NCI-H2107 (cell line): ENCODE measurements at places on chromosomes 6 and 20.

GRCh38 chr6:9186148-9186547 is 750.8 kb upstream of the SLC35B3 start:
- no peak for DNase-seq

- no peak for DNase-seq
Observed at GRCh38 chr20:37451616-37452015, 69.4 kb upstream of the NNAT start.

DNA sequence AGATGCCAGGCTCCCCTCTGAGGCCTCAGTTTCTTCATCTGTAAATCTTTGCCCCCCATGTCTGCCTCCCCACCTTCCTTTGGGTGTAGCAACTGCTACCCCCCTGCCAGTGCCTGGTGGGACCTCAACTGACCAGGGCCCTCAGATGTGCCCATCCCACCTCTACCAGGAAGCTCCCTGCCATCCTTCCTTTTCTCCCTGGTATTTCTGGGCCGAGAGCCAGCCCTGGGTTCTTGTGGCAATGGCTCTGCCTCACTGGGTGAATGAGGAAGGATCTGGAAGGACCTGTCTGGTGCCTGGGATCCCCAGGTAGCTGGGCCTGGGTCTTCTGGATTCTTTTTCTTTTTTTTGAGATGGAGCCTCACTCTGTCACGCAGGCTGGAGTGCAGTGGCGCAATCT is 141.1 kb upstream of the RNF24 start:
- no peak for DNase-seq

- no peak for DNase-seq
Observed at GRCh38 chr6:125300992-125301434, 754 bp downstream of the HDDC2 start.

- no peak for DNase-seq
Observed at GRCh38 chr6:66897576-66897975, 1190.5 kb upstream of the EYS start.

DNA sequence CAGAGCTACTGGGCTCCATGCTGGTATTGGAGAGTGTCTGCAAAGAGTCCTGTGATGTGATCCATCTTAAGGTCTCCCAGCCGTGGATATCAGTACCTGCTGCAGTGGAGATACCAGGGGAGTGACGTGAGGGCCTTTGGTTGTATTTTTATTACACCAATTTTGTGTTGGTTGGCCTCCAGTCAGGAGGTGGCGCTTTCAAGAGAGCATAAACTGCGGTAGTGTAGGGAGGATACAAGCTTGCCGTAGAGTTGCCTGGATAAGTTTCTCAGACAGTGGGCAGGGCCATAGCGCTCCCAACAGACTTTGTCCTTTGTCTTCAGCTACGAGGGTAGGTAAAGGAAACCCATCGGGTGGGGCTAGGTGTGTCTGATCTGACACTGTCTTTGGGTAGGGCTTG is 113.0 kb upstream of the CEP162 start:
- no peak for DNase-seq

DNA sequence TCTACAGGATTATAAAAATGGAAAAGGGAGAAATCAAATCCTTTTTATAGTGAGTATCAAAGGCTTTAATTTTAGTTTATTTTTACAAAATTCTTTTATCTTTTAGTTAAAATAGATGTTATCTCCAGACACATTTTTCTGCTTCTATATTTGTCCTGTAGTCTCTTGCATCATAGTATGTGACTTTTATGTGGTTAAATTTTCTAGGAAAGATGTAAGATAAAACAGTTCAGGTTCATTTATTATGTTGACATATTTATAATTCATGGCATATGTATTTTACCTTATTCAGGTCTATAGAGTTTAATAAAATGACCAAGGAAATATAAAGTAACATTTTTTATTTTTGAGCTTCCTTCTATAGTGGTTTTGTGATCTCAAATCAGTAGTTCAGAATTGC is 52.7 kb upstream of the PRL start:
- DNase-seq, result no peak

DNA sequence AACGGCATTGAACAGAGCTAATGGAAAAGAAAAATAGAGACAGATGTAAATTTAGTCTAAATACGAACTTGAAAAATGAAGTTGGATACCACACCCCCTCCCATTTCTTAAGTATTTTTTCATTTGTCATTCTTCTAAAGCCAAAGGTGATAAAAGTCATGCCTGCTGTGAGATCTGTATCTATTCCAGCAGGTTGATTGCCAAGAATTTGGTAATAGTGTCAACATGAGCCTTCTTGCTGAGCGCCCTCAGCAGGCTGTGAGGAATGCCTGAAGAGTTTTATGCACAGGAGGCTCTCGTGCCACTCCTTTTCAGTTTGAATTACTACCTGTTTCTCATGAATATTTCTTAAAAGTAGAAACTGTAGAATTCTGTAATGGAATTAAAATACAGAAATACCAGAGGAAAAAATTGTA is 165.4 kb downstream of the QKI start:
- DNase-seq, result no peak

DNA sequence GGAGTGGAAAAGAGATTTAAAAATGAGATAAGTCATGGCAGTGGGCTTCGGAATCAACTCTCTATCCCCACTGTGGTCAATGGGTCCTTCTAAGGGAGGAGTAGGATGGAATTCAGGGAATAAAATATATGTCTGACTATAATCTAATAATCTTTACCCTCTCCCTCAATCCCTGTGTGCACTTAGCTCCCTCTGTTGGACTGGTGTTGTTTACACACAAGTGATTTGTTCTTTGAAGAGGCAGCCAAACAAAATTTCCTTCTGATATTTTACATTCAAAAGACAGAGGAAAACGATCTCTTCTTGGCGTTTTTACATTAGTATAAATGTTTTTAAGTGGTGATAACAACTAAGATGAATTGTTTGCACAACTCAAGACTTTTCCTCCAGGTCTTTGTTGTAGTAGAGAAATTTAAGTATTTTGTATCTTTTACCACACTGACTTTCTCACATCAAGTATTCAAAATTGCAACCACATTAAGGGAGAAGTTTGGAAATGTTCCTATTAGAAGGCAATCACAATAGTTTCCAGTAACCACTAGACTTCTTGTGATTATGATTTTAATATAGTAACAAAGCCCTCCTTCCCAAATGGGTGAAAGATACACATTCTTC is 317.8 kb downstream of the CENPW start:
- no peak for DNase-seq

DNA sequence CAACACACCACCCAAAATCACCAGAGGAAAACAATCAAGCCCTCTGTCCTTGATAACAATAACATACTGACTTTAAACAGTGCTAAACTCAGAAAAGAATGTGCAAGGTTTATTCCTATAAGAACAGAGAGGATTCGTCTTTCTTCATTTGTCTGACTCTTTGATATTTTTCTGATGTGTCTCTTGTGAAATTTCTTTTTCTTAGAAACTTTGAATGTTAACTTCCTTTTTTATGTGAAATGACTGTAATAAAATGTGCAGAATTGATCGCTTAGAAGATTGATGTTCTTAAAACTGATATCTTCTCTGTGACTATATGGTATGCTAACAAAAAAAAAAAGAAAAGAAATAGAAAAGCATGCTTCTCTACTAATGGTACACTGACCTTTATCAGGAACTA is 947.4 kb upstream of the CITED2 start:
- DNase-seq, result no peak

DNA sequence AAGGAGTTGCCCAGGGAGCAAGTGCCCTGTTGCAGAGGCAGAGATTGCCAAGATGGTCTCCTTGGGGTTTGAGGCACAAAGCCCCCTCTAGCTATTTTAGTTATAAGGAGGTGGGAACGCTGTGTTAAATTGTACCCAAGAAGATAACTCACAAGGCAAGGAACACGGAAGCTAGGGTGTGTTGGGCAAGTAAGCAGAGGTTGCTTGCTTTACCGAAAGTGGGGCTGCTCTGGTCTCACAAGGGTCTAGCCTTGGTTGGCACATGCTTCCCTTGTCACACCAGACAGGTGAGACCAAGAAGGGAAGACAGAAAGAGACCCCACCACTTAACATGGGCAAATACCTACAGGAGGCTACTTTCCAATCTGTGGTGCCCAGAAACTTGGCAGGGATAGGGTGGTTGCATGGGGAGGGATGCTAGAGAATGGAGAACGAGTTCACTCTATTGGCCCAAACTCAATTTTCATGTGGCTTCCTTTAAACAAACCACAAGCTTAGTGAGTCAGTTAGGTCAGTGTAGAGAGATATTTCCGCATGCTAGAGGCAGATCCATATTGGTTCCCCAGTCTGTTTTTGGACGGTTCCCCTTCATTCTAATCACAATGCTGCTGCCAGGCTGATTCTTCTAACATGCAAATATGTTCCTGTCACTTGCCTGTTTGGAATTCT is 42.4 kb downstream of the PLAGL1 start:
- DNase-seq, result no peak

- DNase-seq, result peak; percentile 6
Observed at GRCh38 chr6:113936093-113936934, 34.6 kb downstream of the HDAC2 start.

DNA sequence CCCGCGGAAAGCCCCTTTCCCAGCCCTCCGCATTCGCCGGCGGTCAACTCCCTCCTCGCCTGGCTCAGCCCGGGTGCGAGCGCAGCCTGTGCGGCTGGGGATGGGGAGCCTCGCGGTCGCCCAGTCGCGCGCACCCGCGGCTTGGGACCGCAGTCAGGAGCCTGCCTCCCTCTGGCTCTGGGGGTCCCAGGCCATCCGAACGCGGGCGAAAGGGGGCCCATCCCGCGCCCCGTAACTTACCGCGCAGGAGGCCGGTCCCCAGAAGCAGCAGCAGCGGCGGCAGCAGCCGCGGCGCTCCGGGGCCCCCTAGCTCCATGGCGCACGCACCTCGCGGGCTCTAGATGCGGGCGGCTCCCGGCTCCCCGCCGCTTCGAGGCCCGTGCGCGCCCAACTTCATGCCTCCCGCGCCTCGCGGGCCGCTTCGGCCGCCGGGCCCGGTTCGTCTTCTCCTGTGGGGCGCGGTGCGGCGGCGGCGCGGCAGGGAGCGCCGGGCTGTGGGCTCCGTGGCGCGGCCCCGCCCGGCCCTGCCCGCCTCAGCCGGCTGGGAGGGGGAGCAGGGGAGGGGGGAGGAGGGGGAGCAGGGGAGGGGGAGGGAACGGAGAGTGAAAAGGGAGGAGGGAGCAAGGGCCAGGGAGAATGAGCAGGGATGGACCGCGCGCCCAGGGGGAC is at the start of gene CHRNA4:
Gene CHRNA4, minus strand, starts transcription at position 500 of the 669 bp plus-strand sequence. Its CDS starts 184 bp downstream, at position 316.
- DNase-seq, result no peak

- DNase-seq, result no peak
Observed at GRCh38 chr6:1597121-1597744, 12.5 kb upstream of the FOXC1 start.

DNA sequence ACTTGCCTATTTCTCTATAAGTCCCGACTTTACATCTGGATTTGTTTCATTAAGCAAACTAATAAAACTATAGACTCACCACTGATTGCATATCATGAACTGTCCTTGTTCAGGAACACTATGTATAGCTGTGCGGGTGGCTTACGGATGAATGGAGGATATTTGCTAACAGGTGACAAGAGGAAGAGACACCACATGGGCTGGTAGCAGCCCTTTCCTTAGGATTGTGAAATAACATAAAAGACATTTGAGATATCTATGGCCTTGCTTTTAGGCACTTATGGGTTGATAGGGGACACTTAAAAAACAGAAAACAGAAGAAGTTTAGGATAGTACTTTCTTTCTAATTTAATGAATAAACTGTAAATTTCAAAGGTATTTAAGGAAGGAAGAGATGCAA is 5.0 kb upstream of the CAP2 start:
- DNase-seq, result no peak

DNA sequence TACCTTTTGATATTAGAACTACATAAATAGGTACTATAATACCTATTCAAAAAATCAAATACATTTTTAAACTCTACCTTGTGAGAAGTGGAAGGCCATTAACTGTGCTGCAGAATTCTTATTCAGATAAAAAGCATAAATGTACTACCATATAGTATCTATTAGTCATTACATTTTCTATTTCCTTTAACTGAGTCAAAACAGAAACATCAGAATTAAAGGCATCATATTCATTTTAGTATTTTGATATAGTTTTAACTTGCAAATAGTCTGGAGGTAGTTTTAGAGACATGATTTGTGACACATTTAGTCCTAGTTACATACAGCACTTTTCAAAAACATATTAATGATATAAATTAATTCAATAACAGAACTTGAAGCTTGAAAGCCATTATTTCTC is 39.9 kb upstream of the TAB2 start:
- DNase-seq, result no peak

DNA sequence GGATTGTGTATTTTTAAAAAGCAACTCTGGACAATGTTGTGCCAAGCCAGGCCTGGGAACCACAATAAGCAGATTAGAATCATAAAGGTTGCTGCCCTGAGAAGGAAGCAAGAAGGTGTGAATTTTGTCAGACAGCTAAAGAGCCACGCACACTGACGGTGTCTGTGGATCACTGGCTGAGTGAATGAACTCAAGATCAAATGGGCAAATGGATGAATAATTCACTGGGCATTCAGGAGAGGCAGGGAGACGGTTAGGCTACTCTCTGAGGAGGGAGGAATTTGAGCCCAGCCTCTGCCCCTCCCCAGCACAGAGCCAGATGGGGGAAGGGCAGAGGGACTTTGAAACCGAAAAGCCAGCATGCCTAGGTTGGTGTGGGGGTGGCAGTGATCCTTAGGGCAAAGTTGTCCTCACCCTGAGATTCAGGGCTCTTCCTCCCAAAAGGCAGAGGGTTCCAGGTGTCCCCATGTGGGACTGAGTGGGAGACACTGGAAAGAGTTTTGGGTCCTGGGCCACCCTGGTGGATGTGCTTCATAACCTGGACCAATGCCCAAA is 19.5 kb upstream of the SLC22A7 start:
- DNase-seq, result no peak

- no peak for DNase-seq
Observed at GRCh38 chr6:163808231-163808630, 393.7 kb downstream of the QKI start.

- no peak for DNase-seq
Observed at GRCh38 chr6:38773338-38773737, 58.2 kb downstream of the DNAH8 start.

GRCh38 chr6:124008988-124009765 is 205.5 kb downstream of the NKAIN2 start:
- DNase-seq, result no peak

- DNase-seq, result no peak
Observed at GRCh38 chr20:39941245-39941644, 747.8 kb downstream of the MAFB start.

GRCh38 chr6:53686355-53686940 is 20.9 kb upstream of the KLHL31 start:
- DNase-seq, result no peak
